Activated CD4-positive, alpha-beta memory T cell treated with anti-CD3 and anti-CD28 coated beads, Interleukin-2, amount 10 ng/mL, durations not matched to agents 7 days and 5 days (primary cell): ENCODE measurements at places on chromosomes 11 and 22. TPM values are rescaled to one million over a fixed set of nuclear protein-coding genes. Genes with fewer than 3 reads are reported as not detected.

The GAS2 gene
- total RNA-seq, result 1.1 TPM

The SUSD2 gene
- 0.23 TPM for total RNA-seq

The USP28 gene
- total RNA-seq, result 53.8 TPM

The TNNT3 gene
- total RNA-seq, result 6.6 TPM

The TRPM5 gene
- not detected for total RNA-seq

The VSTM5 gene
- not detected for total RNA-seq

The PANX2 gene
- total RNA-seq, result 0.83 TPM

The SERHL2 gene
- 0.55 TPM for total RNA-seq

The RFPL2 gene
- total RNA-seq, result 2.0 TPM

The SLC22A6 gene
- not detected for total RNA-seq

The INPPL1 gene
- 138 TPM for total RNA-seq

The FGF3 gene
- not detected for total RNA-seq

DNA sequence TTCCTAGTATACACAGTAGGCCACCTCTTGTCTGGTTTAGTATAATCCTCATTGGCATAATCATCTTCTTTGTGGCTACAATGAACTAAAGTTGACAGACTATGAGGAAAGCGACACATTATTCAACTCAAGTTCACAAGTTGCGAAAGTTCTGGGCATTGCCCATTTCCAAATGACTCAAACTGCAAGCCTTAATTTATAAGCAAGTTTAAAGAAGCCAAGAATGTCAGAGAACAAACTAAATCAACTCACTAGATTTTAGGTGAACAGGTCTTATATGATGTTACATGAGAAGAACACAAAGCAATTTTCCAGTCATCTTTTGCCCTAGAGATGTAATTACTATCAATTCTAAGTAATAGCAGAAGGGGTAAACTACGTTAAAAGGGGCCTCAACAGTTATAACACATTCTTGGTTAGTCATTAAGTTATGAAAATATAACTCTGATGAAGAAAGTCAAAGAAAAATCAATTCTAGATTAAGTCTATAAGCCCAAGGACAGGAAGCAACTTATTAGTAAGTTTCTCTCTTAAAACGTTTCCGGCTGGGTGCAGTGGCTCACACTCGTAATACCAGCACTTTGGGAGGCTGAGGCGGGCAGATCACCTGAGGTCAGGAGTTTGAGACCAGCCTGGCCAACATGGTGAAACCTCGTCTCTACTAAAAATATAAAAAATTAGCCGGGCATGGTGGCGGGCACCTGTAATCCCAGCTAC, 21.5 kb downstream of the PICALM start:
- peak; percentile 65 for DNase-seq
- peaks cover 36% of the 10 kb centered on the region for H3K36me3 ChIP-seq
- peak overlapping the region; percentile 65 for H3K4me3 ChIP-seq
- H3K27me3 ChIP-seq, result no peaks in the 10 kb centered on the region
- peaks cover 90% of the 10 kb centered on the region for H3K4me1 ChIP-seq

GRCh38 chr22:43341565-43341964, 1.6 kb downstream of the SCUBE1 start:
- H3K4me3 ChIP-seq, result no peak overlapping the region
- no peak overlapping the region for H3K27ac ChIP-seq
- no peaks in the 10 kb centered on the region for H3K36me3 ChIP-seq
- H3K4me1 ChIP-seq, result peaks cover 24% of the 10 kb centered on the region

DNA sequence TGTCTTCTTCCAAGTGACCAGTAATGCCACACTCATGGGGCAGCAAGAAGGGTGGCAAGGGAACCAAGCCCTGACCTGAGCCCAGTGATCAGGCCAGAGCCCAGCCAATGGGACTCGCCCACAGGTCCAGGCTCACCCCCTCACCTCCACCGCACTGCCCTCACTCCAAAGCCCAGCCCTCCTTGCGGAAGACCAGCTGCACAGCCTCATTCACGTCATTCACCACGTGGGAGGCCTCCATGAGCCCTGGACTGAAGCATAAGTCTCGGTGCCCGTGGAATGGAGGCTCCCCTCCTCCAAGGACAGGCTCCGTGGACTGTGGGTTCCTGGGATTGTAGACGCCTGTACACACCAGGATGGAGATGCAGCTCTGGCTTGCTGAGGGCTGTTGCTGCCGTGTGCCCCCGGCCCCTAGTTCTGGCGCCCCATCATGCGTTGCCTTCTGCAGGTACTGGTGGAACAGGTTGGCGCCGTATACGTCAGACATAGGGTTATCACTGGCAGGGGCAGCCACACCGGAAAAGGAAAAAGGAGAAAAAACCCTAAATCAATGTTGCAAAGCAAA, 16.8 kb upstream of the TMEM121B start:
- H3K27me3 ChIP-seq, result no peaks in the 10 kb centered on the region
- DNase-seq, result no peak
- H3K27ac ChIP-seq, result no peak overlapping the region
- no peaks in the 10 kb centered on the region for H3K4me1 ChIP-seq
- H3K36me3 ChIP-seq, result peaks cover 16% of the 10 kb centered on the region
- H3K4me3 ChIP-seq, result no peak overlapping the region

- H3K36me3 ChIP-seq, result peaks cover 38% of the 10 kb centered on the region
- DNase-seq, result peak; percentile 53
- H3K4me1 ChIP-seq, result peaks cover 99% of the 10 kb centered on the region
- H3K27ac ChIP-seq, result peak overlapping the region; percentile 96
Observed at GRCh38 chr22:39092111-39092862, 4.8 kb upstream of the APOBEC3H start.

GRCh38 chr11:130905512-130905911, 10.8 kb downstream of the SNX19 start:
- H3K4me3 ChIP-seq, result no peak overlapping the region
- H3K36me3 ChIP-seq, result peaks cover 79% of the 10 kb centered on the region
- no peaks in the 10 kb centered on the region for H3K27me3 ChIP-seq
- DNase-seq, result no peak
- H3K27ac ChIP-seq, result no peak overlapping the region

- H3K27ac ChIP-seq, result no peak overlapping the region
- H3K27me3 ChIP-seq, result no peaks in the 10 kb centered on the region
- no peak for DNase-seq
- H3K36me3 ChIP-seq, result no peaks in the 10 kb centered on the region
- H3K4me1 ChIP-seq, result no peaks in the 10 kb centered on the region
Observed at GRCh38 chr11:27571154-27571810, 64.7 kb upstream of the LIN7C start.

- no peaks in the 10 kb centered on the region for H3K36me3 ChIP-seq
- no peak overlapping the region for H3K27ac ChIP-seq
- H3K4me1 ChIP-seq, result no peaks in the 10 kb centered on the region
- no peak overlapping the region for H3K4me3 ChIP-seq
- no peaks in the 10 kb centered on the region for H3K27me3 ChIP-seq
Observed at GRCh38 chr11:40877981-40878380, 581.5 kb downstream of the LRRC4C start.

- no peaks in the 10 kb centered on the region for H3K27me3 ChIP-seq
- peaks cover 2% of the 10 kb centered on the region for H3K4me1 ChIP-seq
- no peak overlapping the region for H3K4me3 ChIP-seq
- H3K36me3 ChIP-seq, result no peaks in the 10 kb centered on the region
- no peak overlapping the region for H3K27ac ChIP-seq
- DNase-seq, result no peak
Observed at GRCh38 chr11:95547976-95548375, 241.6 kb downstream of the FAM76B start.

DNA sequence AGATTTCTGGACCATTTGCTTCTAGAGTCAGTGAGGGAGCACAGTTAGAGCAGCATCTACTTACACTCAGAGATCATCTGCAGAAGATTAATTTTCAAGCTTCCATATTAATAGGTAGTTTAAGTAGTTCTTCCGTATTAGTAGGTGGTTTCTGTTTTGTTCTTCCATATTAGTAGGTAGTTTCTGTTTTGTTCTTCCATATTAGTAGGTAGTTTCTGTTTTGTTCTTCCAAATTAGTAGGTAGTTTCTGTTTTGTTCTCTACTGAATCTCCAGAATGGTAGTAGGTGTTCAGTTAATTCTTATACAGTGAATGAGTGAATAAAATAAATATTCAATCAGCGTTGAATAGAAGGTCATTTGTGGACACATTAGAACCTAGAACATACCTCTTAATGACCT, 175.7 kb downstream of the TMEM135 start:
- DNase-seq, result no peak
- H3K4me3 ChIP-seq, result peak overlapping the region; percentile 13
- no peaks in the 10 kb centered on the region for H3K36me3 ChIP-seq
- H3K27ac ChIP-seq, result peak overlapping the region; percentile 16
- peaks cover 13% of the 10 kb centered on the region for H3K4me1 ChIP-seq
- H3K27me3 ChIP-seq, result no peaks in the 10 kb centered on the region

DNA sequence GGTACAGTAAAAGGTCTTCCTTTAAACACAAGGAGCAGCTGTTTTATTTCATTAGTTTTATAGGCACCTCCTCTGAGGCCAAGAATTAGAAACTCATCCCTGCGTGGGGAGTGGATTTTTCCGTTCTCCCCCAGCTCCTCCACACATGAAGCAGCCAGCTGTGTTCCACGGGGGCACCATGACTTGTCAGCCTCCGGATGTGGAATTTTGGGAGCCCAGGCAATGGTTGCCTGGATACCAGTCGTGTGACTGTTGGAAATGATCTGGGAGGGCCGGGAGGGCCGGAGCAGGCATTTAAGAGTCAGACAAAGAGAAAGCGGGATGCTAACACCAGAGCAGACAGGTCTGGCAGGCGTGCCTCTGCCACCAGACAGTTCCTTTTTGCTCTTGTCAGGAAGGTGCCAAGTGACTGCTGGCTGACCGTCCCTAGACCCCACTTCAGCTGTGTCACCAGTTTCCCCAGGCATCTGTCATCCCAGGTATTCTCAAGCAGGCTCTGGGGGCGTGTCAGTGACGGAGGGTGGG, 15.9 kb upstream of the CDC42EP2 start:
- no peak for DNase-seq
- no peak overlapping the region for H3K4me3 ChIP-seq
- peaks cover 26% of the 10 kb centered on the region for H3K36me3 ChIP-seq
- no peak overlapping the region for H3K27ac ChIP-seq
- H3K4me1 ChIP-seq, result no peaks in the 10 kb centered on the region

- no peak overlapping the region for H3K27ac ChIP-seq
- DNase-seq, result no peak
- no peaks in the 10 kb centered on the region for H3K36me3 ChIP-seq
- peaks cover 21% of the 10 kb centered on the region for H3K27me3 ChIP-seq
- H3K4me1 ChIP-seq, result no peaks in the 10 kb centered on the region
Observed at GRCh38 chr22:48495751-48496080, 1332.0 kb downstream of the BRD1 start.

DNA sequence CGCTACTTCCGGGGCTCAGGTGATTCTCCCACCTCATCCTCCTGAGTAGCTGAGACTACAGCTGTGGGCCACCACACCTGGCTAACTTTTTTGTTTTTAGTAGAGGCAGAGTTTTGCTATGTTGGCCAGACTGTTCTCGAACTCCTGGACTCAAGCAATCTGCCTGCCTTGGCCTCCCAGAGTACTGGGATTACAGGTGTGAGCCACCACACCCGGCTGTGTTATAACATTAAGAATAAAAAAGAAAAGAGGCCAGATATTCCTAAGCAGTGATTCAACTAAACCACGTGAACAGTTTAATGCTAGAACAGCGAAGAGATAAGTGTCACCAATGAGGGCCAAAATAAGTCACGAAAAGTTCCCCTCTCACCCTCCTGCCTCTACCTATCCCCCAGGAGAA, 3.7 kb downstream of the PRDM10 start:
- no peak for DNase-seq
- H3K4me3 ChIP-seq, result no peak overlapping the region
- H3K27me3 ChIP-seq, result no peaks in the 10 kb centered on the region

DNA sequence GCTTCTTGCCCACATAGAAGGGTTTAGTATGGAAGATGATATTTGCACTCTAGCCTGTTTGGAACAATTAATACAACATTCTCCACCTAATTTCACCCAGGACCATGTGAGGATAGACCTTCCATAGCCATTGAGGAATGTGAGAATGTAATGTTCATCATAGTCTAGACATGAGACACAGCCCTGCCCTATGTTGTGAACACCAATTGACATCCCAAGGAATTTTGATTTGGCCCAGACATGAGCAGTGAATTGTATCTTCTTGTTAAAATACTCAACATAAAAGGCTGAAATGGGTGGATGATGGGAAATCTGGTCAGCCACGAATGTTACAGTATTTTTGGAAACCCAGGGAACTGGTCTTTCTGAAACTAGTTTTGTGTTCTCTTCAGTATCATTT, 892.3 kb upstream of the CHORDC1 start:
- H3K4me1 ChIP-seq, result no peaks in the 10 kb centered on the region
- no peaks in the 10 kb centered on the region for H3K27me3 ChIP-seq
- no peaks in the 10 kb centered on the region for H3K36me3 ChIP-seq
- H3K27ac ChIP-seq, result no peak overlapping the region

DNA sequence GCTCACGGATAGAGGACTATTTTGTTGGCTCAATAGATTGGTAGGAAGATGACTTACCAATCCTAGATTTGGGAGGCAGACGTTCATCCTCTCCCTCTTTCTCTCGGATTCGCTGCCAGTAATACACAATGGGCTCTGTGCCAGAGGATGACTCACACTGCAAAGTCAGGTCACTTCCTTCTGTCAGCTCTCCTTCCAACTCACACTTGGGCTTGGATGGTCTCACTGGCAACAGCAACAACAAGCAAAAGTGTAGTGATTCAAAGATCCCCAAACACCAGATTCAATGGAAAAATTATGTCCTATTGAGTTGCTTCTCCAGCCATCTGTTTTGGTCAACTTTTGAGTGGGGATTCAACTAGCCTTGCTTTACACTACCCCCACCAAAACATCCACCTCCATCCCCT, 21.7 kb upstream of the HSPA8 start:
- peak overlapping the region; percentile 59 for H3K4me3 ChIP-seq
- H3K27me3 ChIP-seq, result no peaks in the 10 kb centered on the region
- H3K4me1 ChIP-seq, result peaks cover 57% of the 10 kb centered on the region
- H3K27ac ChIP-seq, result peak overlapping the region; percentile 76
- peaks cover 5% of the 10 kb centered on the region for H3K36me3 ChIP-seq

- no peaks in the 10 kb centered on the region for H3K27me3 ChIP-seq
- peaks cover 2% of the 10 kb centered on the region for H3K4me1 ChIP-seq
- H3K4me3 ChIP-seq, result no peak overlapping the region
Observed at GRCh38 chr22:42145175-42145574, 14.6 kb upstream of the CYP2D6 start.
